WERI-Rb-1 (cell line): ENCODE measurements at places on chromosomes 4 and X.
A peak's percentile ranks its signal among the peaks of the same experiment; 100 is the strongest.

DNA sequence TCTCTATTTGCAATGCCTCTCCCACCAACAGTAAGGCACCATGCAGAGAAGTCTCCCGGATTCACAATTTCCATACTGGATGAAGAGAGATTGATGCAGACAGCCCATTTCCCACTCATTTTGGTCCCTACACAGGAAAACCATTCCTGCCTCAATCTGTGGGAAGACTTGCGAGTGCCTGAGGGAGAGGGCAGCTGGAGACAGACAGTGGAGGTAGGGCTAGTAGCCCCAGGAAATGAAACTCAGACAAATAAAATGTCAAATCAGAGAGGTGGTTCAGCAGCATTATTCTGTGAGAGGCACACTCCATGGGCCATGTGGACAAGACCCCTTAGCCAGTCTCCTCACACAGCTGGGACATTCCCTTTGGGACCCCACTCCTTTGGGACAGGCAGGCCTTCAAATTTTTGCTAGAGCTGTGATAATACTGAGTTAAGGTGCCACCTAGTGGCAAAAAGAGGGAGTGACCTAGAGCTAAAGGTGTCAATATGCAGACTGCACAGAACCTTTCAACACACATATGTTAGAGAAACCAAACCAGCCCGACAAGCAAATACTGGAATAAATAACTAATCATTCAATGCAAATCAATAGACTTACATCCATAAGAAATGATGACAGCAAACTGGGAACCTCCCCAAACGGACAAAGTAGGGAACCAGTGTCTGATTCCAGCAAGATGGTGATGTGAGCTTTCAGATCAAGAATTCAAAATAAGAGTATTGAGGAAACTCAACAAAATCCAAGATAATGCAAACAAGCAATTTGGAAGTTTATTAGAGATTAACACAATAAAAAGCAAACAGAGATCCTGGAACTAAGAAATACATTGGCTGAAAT lies 1865.3 kb upstream of the AGA start:
- peak; percentile 48 for DNase-seq

DNA sequence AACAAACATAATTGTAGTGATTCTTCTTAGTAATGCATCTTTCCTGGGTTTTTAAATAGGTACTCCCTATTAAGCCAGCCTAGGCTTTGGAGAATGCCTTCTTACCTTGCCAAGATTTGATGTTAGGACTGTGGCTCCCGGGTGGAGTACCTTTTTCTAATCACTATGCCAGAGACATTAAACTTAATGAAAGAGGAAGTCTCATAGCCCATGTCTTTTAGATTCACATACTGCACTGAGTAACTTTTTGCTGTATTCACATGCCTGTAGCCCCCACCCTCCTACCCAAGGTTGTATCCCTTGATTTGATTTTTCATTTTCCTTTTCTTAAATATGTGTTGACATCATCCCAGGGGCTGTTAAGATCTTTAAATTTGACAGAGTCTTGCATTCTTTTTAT lies 104.2 kb upstream of the TLR2 start:
- DNase-seq = no peak

DNA sequence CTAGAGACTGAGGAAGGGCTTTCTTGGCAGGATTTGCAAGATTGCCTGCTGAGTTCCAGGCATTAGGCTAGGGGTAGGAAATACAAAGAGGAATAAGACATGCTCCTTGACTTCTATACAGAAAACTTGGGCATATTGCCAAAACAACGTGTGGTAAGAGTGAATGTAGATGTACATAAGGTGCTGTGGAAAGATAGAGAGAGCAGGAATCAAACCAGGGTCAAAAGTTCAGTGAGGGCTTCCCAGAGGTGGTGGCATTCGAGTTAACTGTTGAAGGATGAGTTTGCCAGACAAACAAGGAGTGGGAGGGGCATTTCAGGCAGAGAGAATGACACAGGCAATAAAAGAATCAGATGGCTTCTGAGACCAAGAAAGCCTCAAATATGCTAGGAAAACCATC lies 187.9 kb downstream of the KDR start:
- no peak for DNase-seq

DNA sequence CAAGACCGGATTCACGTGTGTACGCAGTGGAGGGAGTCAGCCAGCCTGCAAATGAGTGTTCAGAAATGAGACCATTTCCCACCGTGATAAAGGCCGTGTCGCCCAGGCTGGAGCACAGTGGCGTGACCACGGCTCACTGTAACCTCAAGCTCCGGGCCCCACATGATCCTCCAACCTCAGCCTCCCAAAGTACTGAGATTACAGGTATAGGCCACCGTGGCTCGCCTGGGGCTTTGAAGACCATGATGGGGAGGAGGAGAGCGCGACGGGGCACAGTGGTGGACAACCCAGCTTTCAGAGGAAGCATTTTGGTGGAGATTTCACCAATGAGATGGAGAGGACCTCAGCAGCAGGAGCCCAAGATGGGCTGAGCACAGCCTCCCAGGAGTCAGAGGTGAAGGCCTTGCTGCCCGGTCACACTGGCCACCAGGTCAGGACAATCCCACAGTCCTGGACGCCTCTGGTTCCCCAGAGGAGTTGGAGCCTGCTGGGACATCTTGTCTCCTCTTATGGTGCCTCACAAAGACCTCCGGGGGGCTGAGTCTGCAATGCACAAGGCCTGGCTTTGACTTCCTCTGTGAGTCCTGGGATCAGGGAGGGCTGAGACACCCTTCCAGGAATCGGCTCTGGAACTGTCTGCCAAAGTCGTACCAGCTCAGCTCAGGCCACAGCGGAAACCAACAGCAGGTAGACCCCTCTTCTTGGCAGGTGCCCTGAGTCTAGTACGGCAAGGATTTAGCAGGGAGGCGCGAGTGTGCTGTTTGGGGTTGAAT lies 22.4 kb upstream of the MXD4 start:
- DNase-seq = no peak

DNA sequence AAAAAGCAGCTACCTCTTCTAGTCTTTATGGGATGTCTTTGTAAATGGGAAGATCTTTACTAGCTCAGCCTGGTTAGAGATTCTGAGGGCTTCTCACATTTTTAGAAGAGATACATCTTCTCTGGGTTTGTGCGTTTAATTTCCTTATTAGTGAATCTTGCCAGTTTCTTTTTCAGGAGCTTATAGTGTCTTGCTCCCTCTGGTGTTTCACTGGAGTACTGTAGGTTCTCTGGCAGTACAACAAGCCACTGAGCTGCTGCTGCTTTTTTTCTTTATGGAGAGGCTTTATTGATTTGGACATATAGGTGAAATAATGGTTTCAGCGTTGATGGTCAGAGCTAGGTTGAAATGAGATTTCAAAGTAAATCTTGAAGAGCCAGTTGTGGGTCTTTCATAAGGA lies 82.9 kb downstream of the LAS1L start:
- peak; percentile 13 for DNase-seq

DNA sequence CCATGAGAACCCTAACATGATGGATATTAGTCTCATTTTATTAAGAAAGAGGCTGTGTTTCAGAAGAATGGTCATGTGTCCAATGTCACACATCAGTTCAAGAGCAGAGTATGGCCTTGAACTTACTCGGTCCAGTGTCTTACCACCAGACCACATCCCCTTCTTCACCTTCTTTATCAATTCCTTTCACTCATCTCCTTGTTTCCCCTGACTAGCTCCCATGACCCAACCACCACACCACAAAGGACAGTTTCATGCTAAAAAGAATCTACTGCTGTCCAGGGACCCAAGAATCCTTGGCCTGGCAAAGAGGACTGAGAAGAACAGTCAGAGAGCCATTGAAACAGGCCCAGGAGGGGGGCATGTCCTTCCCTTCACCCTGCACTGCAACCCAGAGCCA lies 33.6 kb upstream of the MSN start:
- DNase-seq = no peak

DNA sequence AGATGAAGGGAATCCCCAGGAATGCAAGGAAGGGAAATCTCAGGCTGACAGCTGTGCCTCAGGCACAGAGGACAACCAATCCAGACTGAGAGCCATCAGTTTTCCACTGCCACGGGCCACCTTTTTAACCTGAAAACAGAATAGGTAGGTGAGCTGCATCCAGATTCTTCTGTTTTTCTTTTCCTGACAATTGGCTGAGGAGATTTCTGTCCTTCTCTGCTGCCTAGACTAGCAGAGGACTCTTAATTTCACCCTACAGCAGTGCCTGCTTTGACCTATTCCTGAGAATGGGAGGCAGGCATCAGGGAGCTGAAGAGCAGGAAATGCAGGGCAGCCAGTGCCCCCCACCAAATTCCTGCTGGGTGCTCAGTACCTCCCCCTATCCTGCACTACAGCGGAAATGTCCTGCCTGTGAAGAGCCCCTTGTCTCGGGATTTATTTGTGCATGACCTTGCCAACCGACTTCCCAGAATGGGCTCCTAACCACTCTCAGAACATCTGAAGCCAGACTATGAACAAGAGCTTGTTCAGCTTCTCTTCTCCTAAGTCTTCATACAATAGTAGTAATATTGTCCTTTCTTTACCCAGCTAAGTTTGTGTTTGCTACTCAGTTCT lies 65.1 kb downstream of the CASK start:
- no peak for DNase-seq
